ENCODE measurements at places on chromosomes 12 and 14. TPM values are rescaled to one million over a fixed set of nuclear protein-coding genes. Genes with fewer than 3 reads are reported as not detected.

SLC8A3 gene
- not detected for total RNA-seq

INHBC gene
- not detected for total RNA-seq

MAP3K12 gene
- 16.1 TPM for total RNA-seq

GDF3 gene
- total RNA-seq: not detected

LYZ gene
- total RNA-seq: not detected

TIMELESS gene
- total RNA-seq: 5.4 TPM

KDM5A gene
- total RNA-seq: 49.3 TPM
